Uterine smooth muscle cell (primary cell): ENCODE measurements at places on chromosomes 3 and 15. TPM values are rescaled to one million over a fixed set of nuclear protein-coding genes. Genes with fewer than 3 reads are reported as not detected.

Gene TMEM44
- total RNA-seq = 10.2 and 11.0 TPM in 2 replicates

Gene PPP1R14D
- not detected in 2 replicates for total RNA-seq

Gene CHL1
- total RNA-seq = under 0.01 TPM in 2 replicates

Gene PSTPIP1
- total RNA-seq = 0.11 TPM in 1 of 2 replicates, not detected in the other

Gene GUCA1C
- total RNA-seq = not detected in 2 replicates

Gene RBP2
- not detected in 2 replicates for total RNA-seq

Gene SERPINI2
- not detected in 2 replicates for total RNA-seq

Gene KBTBD13
- total RNA-seq = not detected in 2 replicates

Gene CSNK1G1
- 28.3 and 31.7 TPM in 2 replicates for total RNA-seq

Gene NEO1
- 12.5 and 14.6 TPM in 2 replicates for total RNA-seq

Gene THSD4
- 63.7 and 146 TPM in 2 replicates for total RNA-seq

Gene SEMA3G
- total RNA-seq = under 0.01 TPM in 2 replicates

Gene SMCO1
- total RNA-seq = not detected in 2 replicates

Gene PLSCR2
- total RNA-seq = not detected in 2 replicates

Gene GOLGA6A
- total RNA-seq = under 0.01 TPM in 1 of 2 replicates, not detected in the other

Gene MORC1
- not detected in 2 replicates for total RNA-seq

Gene RTP3
- total RNA-seq = not detected in 2 replicates

Gene TMEM212
- total RNA-seq = 0.11 TPM in 1 of 2 replicates, not detected in the other
